ENCODE measurements at places on chromosomes 6 and 20. TPM values are rescaled to one million over a fixed set of nuclear protein-coding genes. Genes with fewer than 3 reads are reported as not detected.

- no peak for DNase-seq
Measured at GRCh38 chr6:34333858-34334257, 58.6 kb downstream of the NUDT3 start.

- DNase-seq = no peak
Measured at GRCh38 chr20:38897267-38897666, 28.9 kb upstream of the FAM83D start.

DNA sequence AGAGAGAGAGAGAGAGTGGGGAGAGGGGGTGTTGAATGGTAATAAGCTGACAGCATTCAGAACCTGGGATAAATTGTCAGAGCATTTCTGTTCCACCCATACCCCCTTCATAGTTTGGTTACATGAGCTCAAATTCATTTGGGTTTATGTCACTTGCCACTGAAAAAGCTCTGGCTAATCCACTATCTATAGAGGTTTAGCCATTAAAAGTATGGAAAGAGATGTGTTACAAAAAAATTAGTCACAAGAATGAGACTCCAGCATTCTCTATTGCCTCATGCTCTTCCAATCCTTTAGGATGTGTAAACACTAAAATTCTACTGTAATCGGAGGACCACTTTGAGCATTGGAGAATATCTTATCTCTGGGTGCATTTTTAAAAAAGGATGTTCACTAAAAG, 297.6 kb upstream of the TCF21 start:
- DNase-seq = no peak

DNA sequence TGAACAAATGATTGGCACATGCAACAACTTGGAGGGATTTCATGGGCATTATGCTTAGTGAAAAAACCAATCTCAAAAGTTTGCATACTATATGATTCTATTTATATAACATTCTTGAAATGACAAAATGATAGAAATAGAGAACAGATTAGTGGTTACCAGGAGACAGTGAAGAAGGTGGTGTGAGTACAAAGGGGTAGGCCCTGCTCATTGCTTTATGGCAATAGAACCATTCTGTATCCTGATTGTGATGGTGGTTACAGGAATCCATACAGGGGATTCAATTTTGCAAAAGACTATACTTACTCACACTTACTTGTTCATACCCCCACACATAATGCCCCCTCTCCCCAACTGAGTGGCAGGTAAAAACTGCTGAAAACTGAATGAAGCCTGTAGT, 30.2 kb upstream of the LAMA4 start:
- no peak for DNase-seq

CCND3 gene
- 51.4 TPM for total RNA-seq

DNA sequence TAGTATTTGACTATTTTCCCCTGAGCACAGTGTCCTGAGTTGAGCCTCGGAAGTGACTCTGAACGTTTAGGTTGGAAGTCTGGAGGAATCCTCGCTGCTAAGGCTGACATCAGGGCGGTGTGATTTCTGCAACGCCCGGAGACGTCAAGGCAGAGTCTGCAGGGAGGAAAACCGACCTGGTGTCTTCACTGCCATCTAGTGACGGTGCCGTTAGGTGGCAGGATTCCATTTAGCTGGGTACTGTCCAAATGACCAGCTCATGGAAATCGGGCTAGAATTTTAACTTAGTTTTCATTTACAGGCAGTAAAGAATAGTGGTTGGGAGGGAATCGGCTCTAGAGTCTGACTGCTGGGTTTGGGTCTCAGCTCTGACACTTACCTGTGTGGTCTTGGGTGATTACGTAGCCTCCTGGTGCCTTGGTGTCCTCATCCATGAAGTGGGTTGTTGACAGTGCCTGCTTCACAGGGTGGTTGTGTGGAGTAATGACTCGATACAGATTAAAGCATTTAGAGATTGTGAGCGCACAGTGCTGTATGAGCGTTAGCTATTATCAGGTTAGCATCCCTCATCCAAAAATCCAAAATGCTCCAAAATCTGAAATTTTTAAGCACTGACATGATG, 35.0 kb downstream of the FOXF2 start:
- DNase-seq = no peak

UNC5CL gene
- total RNA-seq = 0.75 TPM

WFDC5 gene
- total RNA-seq = not detected

GRCh38 chr6:390914-391558, 516 bp upstream of the IRF4 start:
- DNase-seq = no peak

DNA sequence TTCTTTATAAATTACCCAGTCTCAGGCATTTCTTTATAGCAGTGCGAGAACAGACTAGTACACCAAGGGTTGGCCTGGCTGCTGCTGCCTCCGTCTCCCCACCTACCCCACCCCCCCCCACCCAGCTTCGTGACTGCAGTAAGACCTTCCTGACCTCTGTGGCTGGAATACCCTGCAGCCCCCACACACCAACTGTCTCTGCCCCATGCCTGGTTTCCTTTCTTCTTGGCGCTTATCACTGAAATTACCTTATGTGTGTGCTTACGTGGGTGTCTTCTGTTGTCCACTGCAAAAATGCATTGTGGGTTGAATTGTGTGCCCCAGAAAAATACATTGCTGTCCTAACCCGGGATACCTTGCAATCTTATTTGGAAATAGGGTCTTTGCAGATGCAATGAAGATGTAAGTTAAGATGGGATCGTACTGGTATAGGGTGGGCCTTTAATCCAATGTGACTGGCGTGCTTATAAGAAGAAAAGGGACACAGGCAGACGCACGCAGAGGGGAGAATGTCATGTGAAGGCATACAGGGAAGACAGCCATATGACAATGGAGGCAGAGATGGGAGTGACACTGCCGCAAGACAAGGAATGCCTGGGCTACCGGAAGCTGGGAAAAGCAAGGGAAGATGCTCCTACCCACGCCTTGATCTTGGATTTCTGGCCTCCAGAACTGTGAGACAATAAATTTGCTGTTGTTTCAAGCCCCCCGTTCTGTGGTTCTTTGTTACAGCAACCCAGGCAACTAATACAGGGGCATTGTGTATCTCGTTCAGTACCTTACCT, 15.4 kb downstream of the SYNJ2 start:
- no peak for DNase-seq

DNA sequence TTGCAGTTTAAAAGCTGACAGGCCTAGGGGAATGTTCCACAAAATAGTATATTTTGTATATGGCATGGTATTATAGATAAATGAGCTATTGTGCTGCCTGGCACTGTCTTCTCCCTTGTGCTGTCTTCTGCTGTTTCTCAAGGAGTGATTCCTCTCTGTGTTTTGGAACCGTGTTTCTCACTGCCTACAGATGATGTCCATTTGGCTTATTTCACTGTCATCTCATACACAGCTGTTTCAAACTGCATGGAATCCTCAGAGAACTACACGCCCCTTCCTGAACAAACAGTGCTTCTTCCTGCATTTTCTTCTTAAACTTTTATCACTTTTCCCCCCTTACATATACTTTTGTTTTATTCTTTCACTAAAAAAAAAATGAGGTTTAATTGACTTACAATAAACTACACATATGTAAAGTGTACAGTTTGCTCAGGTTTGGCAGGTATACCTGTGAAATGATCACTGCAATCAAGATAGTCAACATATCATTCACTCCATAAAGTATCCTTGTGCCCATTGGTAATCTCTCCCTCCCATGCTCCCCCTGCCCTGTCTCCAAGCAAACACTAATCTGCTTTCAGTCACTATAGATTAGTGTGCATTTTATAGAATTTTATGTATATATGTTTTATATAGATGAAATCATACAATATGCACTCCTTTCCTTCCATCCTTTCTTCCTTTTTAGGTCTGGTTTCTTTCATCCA, 43.0 kb downstream of the CBFA2T2 start:
- DNase-seq = no peak

IL20RA gene
- not detected for total RNA-seq

DNA sequence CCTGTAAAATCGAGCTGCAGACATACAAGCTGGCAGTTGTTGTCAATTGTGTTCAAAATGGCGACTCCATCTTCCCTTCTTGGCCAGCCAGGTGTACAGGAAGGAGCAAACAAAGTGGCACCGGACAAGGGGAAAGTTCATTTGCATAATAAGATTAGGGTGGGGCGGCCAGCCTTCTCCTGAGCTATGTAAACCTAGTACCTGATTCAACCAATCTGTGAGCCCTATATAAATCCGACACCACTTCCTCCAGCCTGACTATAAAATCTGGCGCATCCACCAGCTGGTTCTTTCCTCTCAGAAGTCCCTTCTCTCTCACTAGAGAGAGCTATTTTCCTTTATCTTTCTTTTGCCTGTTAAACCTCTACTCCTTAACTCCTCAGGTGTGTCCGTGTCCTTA, 8.1 kb upstream of the HBS1L start:
- DNase-seq = no peak

Measured in aorta (tissue), 5 donors.